T-helper 17 cell (primary cell): ENCODE measurements at places on chromosomes 2 and 18.

GRCh38 chr2:240451108-240451611, 15.7 kb downstream of the GPC1 start:
- DNase-seq = no peak

DNA sequence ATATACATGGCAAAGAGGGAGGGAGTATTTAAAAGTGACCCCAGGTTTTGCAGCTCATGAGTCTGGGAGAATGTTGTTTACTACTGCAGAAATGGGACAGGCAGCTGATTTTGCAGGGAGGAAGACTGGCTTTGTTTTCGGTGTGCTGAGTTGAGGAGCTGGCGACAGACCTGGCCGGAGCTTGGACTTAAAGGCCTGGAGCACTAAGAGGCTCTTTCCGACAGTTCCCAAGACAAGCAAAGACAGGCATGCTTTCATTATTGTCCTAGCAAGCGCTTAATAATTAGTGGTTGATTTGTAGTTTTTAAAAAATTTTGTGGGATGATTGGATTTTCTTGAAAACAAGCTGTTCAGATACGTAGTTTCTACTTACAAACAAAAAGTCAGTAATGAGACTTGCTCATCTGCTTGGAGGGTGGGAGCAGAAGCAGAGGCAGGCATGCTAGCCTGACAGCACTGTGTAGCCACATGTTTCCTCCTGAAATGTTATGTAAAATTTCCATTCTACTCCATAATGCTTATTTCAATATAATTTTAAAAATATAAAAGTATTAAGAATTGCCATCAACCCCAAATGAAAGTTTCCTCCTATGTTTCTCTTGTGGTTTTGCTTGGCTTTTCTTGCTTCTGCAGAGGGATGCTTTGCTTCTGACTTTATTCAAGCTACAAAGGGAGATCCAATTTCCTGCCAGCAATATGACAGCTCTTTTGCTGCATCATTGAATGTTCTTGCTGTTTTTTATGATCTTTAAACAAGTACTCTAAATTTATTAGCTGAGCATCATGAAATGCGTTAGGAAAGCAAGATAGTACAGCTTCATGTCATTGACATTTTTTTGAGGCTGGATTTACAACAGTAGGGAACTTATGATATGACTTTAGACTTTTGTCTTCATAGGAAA, 75.8 kb downstream of the PHLPP1 start:
- DNase-seq = no peak

GRCh38 chr2:113138428-113139322, 11.3 kb downstream of the IL1RN start:
- peak; percentile 52 for DNase-seq

- DNase-seq = no peak
Measured at GRCh38 chr2:233928594-233929351, 11.6 kb downstream of the TRPM8 start.

DNA sequence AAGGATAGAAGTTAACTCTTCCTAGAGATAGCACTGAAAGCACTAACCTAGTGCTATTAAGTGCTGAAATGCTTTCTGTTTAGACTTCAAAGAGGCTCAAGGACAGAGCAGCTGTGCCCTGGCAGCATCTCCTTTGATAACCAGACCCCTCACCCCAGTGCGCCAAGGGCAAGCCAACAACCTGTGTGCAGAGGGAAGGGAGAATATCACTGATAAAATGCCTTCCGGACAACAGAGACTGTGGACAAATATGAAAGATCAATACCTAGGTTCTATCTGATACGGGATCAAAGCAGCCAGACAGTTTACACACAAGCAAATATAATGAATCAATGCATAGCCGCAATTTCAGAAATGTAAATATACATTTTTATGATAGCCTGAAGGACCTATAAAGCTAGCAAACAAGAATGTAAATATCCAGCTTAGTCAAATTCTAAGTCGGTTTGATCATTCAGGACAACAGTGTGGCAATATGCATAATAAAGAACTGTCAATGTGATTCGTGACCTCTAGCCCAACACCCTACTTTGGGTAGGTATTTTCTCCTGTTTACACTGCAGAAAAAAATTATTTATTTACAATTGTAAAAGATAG, 91.8 kb upstream of the RFX8 start:
- DNase-seq = no peak

GRCh38 chr18:59697236-59697932, at the start of gene CCBE1:
Gene CCBE1 (minus strand): TSS chr18:59697423.
- DNase-seq = no peak

DNA sequence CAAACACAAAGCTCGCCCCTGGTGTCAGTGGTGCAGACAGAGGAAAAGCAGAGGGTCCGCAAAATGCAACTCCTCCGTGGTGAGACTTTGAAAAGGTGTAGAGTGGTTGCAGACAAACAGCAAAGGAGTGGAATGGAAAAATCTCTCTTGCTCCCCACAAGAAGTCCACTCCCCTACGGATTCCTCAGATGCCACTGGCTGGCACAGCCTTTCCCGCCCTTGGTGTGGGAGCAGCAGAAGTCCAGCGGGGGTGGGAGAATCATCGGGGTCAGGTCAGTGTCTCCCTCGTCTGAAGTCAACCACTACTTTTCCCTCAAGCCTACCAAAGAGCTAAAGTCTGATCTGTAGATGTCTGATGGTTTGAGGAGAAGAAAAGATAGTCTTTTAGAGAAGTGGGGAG, 22.3 kb upstream of the B3GNT7 start:
- DNase-seq = no peak

GRCh38 chr18:69948256-69948655, 583 bp upstream of the CD226 start:
- no peak for DNase-seq

- DNase-seq = no peak
Measured at GRCh38 chr2:28321426-28321825, 71.2 kb upstream of the FOSL2 start.

DNA sequence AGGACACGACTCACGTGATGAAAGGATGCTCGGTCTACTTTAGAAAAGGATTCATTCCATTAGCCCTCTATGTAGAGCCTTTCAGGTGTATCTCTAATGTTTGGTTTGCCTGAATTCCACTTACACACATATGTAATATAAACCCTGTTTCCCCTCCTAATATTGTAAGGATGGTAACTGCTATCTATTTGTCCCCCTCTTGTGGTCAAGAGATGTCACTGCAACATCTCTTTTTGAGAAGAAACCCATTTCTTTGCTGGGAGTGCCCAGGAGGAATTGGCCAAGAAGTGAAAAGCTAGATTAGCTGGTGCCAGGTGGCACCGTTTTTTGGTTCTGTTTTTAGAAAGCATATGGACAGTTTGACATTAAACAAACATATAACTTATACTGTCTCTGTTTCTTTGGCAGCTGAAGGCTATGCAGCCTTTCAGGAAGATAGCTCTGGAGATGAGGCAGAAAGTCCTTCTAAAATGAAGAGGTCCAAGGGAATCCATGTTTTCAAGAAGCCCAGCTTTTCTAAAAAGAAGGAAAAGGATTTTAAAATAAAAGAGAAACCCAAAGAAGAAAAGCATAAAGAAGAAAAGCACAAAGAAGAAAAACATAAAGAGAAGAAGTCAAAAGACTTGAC, 41.2 kb downstream of the RALBP1 start:
- DNase-seq = no peak

GRCh38 chr2:40654346-40654745, 202.5 kb upstream of the SLC8A1 start:
- DNase-seq = no peak

GRCh38 chr2:36889795-36890194, 76.5 kb downstream of the STRN start:
- DNase-seq = no peak

- DNase-seq = no peak
Measured at GRCh38 chr2:151052850-151053660, 208.6 kb downstream of the RBM43 start.

DNA sequence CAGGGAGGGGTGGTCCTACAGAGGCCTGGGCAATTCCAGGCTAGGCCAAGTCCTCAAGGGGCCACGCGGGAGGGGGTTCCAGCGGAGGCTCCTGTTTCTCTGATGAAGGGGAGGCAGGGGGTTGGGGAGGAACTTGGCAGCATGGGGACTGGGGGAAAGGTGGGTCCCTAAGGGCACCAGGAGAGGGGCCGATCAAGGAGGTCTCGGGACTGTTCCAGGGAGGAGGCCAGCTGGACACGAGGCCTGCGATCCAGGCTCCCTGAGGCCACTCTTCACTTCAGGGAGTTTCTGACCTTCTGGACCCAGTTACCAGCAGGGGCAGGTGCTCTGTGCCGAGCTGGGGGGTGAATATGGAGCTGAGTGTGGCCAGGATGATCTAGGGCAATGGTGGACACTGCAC, 71.5 kb downstream of the ASB1 start:
- DNase-seq = no peak

- no peak for DNase-seq
Measured at GRCh38 chr2:74119339-74119738, 28.4 kb downstream of the BOLA3 start.

- no peak for DNase-seq
Measured at GRCh38 chr18:56532176-56532840, 106.1 kb downstream of the TXNL1 start.

GRCh38 chr2:104412384-104412783, 441.5 kb upstream of the POU3F3 start:
- DNase-seq = no peak

DNA sequence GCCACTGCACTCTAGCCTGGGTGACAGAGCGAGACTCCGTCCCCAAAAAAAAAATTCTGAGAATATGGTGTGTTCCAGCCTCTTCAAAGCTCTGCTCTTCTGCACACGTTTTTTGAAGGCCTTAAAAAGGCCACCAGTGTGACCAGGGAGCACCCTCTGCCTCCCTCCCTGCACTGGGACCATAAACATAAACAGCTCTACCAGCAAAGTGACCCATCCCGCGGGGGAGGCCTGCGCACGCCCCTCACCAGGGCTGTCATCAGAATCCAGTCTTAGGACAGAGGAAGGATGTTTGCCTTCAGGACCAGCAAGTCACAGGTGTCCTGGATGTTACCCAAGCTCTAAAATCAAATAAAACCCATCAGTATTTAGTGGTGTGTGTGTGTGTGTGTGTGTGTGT, 23.2 kb upstream of the B3GNT7 start:
- no peak for DNase-seq

GRCh38 chr2:118250463-118250862, 162.2 kb downstream of the INSIG2 start:
- no peak for DNase-seq

- DNase-seq = no peak
Measured at GRCh38 chr2:65314801-65315441, 87.3 kb downstream of the ACTR2 start.

DNA sequence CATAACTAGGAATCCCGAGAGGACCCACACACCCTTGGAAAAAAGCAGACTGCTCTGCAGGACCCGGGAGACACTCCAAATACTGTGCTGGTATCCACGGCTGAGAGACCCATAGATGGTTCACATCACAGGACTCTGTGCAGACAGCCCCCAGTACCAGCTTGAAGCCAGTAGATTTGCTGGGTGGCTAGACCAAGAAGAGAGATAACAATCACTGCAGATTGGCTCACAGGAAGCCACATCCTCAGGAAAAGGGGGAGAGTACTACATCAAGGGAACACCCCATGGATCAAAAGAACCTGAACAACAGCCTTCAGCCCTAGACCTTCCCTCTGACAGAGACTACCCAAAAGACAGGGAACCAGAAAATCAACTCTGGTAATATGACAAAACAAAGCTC, 223.8 kb upstream of the LRATD1 start:
- DNase-seq = no peak

DNA sequence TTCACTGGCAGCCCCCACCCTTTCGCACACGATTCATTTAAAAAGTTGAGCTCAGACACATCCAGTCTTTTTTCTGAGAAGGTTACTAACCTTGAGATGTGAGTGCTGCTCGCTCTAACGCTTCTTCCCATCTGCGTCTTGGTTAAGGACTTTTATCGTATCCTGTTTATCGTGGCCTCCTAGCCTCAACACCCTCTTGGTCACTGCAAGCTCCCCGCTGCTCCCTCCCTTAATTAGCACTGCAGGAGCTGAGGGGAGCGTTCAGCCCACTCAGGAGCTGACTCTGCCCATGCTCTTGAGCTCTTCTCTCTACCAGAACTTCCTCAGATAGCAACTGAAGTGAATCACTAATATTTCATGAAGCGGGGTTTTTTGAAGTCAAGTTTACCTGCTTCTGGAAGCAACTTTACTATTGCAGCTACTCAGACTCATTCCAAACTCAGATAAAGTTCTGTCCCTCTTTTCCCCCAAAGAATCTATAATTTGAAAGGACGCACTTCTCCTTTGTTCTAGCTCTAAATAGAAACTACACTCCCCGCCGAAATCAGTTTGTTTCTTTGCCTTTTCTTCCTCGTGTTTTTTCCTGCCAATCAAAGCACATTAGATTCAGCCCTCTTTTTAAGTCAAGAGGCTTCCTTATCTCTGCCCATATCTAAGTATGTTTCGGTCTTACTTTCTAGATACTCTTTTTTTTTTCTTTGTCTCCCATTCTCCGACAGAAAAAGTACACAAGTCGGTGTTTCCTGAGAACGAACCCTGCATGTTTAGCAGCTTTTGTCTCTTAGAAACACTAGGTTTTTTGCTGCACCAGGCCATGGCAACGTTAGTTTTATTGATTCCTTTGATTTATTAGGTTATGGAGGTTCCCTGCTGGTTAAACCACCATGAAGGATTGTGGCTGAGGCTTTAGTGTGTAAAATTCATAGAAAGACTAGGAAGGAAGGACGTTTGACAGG, 9.3 kb upstream of the CD226 start:
- no peak for DNase-seq

GRCh38 chr2:156057647-156058046, 274.9 kb downstream of the NR4A2 start:
- no peak for DNase-seq

DNA sequence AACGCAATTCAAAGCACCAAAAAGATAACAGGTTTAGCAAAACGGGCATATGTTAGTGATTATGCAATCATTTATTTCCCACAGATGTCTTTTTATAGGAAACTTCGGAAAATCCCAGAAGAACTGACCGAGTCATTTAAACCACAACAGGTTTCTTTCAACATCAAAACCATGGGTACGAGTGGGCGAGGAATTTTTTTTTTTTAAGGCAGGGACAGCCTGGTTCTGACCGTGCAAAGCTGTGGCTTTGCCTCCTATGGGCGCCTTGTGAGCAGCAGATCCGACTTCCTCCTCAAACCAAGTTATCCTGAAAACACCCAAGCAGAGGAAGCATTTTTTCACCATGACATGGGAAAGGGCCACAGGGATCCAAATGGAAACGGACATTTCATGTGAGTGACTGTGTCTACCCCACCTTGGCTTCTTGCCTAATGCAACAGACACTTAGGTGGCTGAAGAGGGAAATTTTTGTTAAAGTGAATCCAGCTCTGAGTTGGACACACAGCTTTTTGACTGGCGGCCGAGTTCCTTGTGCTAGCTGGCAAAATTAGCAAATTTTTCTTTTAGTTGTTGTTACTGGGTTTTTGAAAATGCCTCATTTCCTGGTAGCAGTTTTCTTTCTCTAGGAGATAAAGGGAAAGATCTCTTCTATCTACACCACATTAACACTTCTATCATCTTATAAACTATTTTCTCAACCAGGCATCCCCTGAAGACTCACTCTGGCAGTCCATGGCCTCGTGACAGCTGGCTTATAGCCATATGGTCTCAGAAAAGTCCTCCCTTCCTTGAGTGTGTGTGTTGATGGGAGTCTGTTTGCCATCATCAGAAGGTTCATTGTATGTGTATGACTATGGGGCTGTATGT, 487.4 kb upstream of the ZEB2 start:
- no peak for DNase-seq

GRCh38 chr2:161412346-161412745, 3.8 kb upstream of the TBR1 start:
- no peak for DNase-seq

- DNase-seq = no peak
Measured at GRCh38 chr2:128642821-128643220, 324.2 kb upstream of the HS6ST1 start.
